ENCODE measurements at places on chromosomes 4 and X.
A peak's percentile ranks its signal among the peaks of the same experiment; 100 is the strongest.

DNA sequence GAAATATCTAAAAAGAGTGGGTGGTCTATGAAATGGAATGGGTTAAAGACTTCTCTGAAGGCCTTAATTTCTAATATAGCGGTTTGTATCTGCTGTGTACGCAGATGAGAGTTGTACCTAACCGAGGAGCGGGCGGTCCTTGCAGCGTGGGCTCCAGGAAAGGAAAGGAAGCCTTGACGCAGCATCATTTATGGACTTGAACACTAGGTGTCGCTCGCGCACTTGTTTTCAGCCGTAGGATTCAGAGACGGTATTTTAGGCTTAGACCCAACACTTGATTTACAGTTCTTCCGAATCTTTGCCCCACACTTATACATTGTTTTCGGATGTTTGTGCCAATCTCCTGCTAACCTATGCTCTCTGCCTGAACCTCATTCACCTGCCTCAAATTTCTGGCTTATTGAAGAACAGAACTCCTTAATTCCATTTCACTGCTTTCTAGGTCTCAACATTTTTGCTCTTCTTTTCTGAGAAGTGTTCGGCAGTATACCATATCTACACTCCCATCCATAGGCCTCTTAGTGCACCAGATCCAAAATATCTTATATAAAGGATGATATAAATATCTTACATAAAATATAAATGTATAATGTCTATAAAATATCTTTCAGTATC is 48.9 kb upstream of the AADAT start:
- DNase-seq, result peak; percentile 59

GRCh38 chrX:53223068-53223693 is 1.8 kb downstream of the KDM5C start:
- DNase-seq, result no peak

- DNase-seq, result no peak
These were observed 27.1 kb downstream of the PIR start for GRCh38 chrX:15465896-15466651.

DNA sequence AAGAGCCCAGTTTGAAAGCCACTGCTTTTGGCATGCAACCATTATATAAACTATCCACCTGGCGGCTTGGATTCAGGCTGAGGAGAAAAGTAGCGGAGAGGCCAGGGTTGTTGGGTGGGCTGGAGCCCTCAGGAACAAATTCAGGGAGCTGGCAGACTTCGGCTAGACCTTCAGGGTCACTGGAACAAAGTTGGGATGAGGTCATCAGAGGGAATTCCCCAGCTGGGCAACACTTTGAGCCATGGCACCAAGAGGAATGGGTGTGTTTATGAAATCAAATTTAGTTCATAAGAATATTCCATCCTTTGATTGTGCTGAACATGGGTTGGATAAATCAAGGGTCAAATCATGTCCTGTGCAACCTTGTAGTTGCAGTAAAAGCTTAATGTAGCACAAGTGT is 22.0 kb downstream of the MTMR1 start:
- DNase-seq, result no peak
